ENCODE measurements at places on chromosomes 11 and 22.
A peak's percentile ranks its signal among the peaks of the same experiment; 100 is the strongest.

- DNase-seq, result peak; percentile 92
These were observed 3.0 kb downstream of the RHOG start for GRCh38 chr11:3837793-3838192.

DNA sequence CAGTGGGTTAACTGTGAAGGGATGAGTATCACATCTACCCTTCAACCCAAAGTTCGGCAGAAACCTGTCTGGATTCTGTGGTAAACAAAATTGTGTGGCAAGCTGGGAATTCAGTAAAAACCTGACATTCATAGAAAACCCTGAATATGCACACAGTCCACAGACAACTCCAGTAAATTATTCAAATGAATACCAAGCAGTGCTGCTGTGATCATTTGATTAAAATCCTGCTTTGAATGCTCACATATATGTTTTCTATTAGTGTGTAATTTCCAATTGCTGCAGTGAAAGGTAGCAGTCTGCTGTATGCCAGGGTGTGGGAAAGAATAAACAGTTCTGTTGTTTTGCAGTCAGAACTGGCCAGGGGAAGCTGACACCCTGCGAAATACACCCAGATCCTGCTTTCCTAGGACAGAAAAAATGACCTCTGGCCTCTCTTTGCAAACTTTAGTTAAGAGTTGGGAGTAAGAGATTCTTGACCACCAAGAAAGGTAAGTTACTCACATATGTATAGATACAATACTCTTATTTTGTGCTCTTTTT, 217.8 kb downstream of the FAM76B start:
- DNase-seq, result no peak

- no peak for DNase-seq
These were observed 87.7 kb downstream of the TMPRSS5 start for GRCh38 chr11:113618360-113618759.

GRCh38 chr11:67416416-67417335, 1.2 kb downstream of the CARNS1 start:
- DNase-seq, result peak; percentile 87

GRCh38 chr11:26626346-26626745, 54.3 kb upstream of the MUC15 start:
- DNase-seq, result no peak

DNA sequence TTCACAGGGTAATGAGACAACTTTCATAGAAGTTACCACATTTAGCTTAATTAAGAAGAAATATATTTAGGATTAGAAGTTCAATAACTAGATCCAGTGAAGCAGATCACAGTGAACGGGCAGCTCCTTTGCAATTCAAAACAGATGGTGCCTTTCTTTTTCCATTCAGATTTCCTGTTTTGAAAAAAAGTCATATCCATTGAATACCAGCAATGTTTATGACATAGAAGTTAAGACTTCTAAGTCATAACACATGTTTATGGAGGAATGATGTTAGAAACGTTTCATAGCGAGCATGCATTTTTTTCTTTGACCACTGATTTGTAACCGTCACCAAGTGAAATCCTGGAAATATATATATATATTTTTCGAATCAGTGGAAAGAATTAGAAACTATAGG, 24.7 kb downstream of the LUZP2 start:
- DNase-seq, result no peak

DNA sequence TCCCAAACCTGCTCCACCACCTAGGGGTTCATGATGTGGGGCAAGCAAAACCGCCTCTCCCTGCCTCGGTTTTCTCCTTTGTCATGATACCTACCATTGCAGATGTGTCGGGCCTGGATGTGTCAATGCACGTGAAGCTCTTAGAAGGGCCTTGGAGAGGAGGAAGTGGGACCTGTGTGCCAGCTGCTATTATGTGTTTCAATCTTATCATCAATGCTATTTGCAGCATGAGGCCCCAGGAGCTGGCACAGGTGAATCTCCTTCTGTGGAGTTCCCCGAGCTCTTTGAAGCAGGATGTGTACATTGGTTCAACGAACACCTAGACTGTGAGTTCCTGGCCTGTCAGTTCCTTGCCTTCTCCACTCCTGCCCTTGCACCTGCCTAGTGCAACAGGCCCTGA, 331.6 kb downstream of the CTTN start:
- DNase-seq, result no peak

GRCh38 chr22:45263463-45264269, 21.1 kb upstream of the UPK3A start:
- peak; percentile 77 for DNase-seq

DNA sequence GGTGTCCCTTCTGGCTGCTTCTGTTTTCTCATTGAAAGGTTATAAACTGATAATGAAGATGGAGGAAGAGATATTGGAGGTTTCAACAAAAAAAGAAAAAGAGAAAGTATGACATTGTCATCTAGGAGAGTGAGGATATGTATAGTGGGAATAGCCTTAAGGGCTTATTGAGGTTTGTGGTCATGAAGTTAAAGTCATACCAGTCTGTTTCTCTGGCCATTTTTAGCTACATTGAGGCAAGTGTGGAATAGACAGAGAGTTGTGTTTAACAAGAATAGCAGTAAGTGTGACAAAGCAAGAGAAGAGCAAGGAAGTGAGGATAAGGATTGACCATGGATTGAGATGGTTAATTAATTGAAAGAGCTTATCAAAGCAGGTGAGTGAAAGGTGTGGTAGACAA, 110.4 kb downstream of the ELP4 start:
- DNase-seq, result no peak

GRCh38 chr11:2533587-2534133, 88.9 kb downstream of the KCNQ1 start:
- peak; percentile 84 for DNase-seq

DNA sequence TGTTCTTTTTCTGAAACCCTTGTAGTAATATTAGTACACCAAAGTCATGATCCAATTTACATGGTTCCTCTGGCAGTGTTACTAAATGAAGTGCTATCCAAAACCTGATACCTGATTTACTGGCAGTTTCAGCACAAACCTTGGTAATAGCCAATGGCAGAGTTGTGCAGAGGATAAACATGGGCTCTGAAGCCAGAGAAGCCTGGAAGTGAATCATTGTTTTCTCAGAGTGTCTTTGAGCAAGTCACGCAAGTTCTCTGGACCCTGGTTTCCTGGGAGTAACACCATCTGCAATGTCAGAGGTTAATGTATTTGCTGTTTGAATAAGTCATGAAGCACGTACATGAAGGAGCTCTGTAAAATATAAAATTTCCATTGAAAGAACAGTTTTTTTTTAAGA, 222.3 kb upstream of the NARS2 start:
- DNase-seq, result no peak

DNA sequence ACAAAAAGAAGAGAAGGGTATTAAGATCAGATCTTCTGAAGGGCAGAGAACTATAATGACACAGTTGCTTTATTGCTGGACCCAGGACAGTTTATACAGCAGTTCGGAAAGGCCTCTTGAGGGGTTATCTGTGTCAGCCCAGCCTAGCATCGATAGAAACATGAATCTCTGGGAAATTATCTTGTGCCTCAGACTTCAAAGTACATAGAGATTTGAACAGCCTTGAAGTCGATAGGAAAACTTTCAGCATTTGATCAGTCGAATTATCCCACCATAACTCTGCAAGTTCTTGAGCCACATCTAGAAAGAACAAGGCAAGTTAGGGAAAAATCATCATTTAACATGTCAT, 2.5 kb upstream of the LMO2 start:
- DNase-seq, result peak; percentile 74

DNA sequence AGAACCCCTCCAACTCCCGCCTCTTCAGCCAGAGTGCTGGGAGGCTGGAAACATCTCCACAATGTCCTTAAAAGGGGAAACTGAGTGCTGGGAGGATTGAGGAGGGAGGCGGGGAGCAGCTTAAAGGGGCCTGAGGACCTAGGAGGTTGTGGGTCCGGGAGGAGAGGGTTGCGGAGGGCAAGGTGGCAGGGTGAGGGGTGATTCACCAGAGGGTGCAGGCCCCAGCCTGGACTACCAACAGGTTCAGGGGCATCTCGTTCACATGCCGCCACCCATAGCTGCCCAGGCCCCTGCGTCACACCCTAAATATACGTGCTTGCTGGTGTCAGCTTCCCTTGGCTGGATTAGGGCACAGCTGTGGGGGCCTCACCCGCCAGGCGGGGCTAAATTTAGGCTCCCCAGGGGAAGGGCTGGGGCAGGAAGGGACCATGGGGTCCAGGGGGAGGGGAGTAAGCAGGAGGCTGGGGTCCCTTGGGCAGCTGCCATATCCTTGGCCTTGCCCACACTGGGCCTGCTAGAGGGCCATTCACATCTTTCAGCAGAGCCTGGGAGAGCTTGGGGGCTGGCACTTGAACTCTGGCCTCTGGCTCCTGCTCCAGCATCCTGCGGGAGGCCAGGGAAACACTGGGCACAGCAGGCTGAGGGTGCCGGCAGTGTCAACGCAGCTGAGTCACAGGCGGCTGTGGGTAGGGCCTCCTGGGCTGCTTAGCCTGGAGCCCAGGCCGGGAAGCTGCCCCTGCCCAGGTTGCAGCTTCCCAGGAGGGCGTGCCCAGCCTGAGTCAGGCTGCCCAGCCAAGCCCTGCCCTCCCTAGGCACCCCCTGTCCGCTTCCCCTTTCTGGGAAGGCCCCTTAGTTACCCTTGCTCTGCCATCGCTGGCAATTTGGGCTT, 1.3 kb downstream of the EHBP1L1 start:
- DNase-seq, result peak; percentile 76

DNA sequence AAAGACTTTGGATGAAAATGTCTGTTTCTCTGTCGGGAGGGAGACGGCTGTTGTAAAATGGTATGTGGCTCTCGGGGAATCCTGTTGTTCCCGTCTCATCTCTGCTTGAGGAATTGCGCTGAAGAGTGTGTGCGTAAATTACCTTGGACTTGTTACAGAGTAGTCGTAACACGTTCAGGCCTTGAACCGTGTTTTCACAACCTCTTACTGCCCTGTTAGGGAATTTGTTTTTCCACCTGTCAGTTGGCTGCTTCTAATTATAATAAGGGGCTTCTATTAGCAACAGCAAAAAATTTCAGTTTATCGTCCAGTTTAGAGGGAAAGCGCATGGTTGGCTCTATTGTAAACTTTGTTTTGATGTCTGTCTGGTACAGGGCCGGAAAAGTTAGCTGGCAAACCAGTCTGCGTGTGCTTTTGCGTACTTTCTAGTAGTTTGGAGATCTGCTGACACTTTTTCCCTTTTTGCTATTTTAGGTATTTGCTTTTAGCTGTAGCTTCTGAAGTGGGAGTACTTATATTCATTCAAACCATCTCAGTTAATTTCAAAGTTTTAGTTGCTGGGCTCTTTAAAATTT, 1.5 kb downstream of the HIPK3 start:
- DNase-seq, result peak; percentile 64

DNA sequence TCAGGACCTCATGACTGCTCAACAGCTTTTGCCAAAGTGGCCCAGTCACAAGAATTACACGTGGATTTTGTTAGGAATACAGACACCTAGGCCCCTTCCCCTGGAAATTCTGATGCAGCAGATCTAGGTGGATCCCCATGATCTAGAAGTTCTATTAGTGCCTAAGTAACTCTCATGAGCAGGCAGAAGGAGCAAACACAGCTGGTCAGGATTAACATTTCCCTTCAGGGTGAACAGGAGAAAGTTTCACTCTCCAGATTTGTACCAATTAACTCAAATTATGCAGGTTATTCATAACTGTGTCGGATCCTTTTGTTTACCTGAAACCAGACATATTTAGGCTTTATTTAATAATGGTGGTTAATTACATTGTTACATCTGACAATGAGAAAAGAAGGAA, 593.4 kb upstream of the ARHGAP42 start:
- DNase-seq, result no peak

DNA sequence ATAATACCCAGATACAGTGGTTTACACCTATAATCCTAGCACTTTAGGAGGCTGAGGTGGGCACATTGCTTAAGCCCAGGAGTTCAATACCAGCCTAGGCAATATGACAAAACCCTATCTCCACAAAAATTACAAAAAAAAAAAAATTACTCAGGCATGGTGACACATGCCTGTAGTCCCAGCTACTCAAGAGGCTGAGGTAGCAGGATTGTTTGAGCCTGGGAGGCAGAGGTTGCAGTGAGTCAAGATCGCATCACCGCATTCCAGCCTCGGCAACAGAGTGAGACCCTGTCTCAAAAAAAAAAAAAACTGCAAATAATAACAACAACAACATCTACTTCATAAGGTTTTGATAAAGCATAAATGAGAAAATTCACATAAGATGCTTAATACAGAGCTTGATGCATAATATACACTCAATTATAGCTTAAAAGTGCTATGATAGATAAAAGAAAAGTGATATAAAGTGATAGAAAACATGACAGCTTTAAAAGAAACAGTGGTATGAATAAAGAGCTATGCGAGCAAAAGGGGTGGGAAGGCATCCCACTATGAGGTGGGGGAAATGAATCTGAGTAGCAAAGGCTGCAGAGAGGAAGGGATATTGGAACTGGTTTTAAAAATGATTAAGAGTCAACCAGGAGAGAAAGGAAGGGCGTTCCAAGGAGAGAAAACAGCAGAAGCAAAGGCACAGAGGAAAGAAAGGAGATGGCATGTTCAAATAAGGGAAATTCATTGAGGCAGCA, 197.6 kb downstream of the KIF18A start:
- DNase-seq, result no peak

DNA sequence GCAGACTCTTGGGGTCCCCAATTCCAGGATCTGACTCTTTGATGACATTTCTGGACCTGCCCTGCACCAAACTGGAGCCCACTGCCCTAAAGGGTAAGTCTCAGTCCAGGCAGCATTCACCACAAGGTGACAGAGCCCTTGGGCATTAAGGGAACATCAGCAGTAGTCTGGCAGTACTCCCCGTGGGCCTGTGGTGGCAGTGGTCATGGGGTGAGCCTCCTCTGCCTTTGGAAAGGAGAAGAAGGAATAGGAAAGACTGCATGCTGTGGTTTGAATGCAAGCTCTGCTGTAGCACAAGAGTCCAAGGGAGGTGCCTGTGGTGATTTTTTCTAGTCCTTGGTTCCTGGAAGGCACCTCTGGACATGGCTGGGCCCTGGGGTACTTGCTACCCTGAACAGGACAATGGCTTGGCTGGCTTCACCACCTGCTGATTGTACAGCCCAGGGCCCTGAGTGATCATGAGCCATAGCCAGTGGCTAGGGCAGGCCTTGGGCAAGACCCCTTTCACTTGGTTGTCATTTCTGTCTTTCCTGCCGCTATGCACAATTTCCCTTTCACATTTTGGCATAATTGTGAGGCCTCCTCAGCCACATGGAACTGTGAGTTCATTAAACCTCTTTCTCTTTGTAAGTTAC, 160.7 kb upstream of the GRIA4 start:
- DNase-seq, result no peak

- peak; percentile 58 for DNase-seq
These were observed 13.1 kb upstream of the E2F8 start for GRCh38 chr11:19253817-19254216.

- no peak for DNase-seq
These were observed 358.7 kb upstream of the PDGFD start for GRCh38 chr11:104522650-104523049.

GRCh38 chr22:37549704-37550059, 10.6 kb upstream of the CDC42EP1 start:
- DNase-seq, result no peak

GRCh38 chr11:30172883-30173311, 57.9 kb upstream of the FSHB start:
- no peak for DNase-seq

GRCh38 chr11:117419482-117420142, 92.0 kb downstream of the CEP164 start:
- DNase-seq, result no peak
